Stomach (tissue), 19 donors: ENCODE measurements at places on chromosomes 13 and 19. TPM values are rescaled to one million over a fixed set of nuclear protein-coding genes. Genes with fewer than 3 reads are reported as not detected.
A peak's percentile ranks its signal among the peaks of the same experiment; 100 is the strongest.

FGF14 gene
- total RNA-seq = 0.45 TPM

GRCh38 chr19:3696660-3696995, 3.6 kb downstream of the PIP5K1C start:
- no peak for DNase-seq

ZNF610 gene
- not detected for total RNA-seq

GRCh38 chr13:33582121-33582520, 235.8 kb upstream of the RFC3 start:
- DNase-seq = no peak

ZBTB45 gene
- total RNA-seq = 28.1 TPM

DNA sequence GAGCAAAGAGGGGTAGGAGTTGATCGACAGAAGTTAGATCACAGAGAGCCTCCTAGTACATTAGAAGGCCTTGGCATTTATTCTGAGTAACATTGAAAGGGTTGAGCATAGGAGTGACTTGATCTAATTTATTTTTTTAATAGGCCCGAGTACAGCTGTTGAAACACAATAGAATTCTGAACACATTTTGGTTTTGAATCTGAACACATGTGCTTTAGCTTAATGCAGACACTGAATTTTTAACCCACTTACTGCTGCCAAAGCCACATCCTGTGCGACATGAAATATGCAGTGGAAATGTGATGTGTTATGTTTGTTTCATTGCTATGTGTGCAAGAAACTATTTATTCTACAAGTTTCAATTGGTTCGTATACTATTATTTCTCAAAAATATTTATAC, 1505.9 kb downstream of the PCDH9 start:
- DNase-seq = peak; percentile 12

SRRM5 gene
- total RNA-seq = not detected

ZNF90 gene
- 1.7 TPM for total RNA-seq

- DNase-seq = no peak
These were observed 71.9 kb downstream of the TRPC4 start for GRCh38 chr13:37797631-37798030.

DNA sequence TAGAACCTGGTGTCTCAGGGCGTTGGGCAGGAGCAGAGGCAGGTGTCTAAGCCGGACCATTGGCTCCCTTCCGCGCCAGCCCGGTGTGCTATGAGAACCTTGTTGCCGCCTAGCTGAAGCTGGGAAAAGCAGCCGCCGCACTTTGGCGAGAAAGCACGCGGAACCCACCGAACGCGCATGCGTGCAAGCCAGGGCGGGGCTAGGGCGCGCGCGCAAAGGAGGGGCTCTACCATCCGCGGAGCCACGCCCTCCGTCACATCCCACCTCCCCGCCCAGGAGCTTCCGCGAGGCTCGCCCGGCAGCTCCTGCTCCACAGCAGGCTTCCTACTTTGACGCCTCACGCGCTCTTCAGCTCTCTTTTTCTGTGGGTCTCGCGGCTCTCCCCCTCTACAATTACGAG, 51.3 kb downstream of the WDR87 start:
- DNase-seq = no peak

- no peak for DNase-seq
These were observed 2.0 kb upstream of the SELENOV start for GRCh38 chr19:39512988-39513387.
